Dermis blood vessel endothelial cell (primary cell): ENCODE measurements at places on chromosomes 5 and 9.

DNA sequence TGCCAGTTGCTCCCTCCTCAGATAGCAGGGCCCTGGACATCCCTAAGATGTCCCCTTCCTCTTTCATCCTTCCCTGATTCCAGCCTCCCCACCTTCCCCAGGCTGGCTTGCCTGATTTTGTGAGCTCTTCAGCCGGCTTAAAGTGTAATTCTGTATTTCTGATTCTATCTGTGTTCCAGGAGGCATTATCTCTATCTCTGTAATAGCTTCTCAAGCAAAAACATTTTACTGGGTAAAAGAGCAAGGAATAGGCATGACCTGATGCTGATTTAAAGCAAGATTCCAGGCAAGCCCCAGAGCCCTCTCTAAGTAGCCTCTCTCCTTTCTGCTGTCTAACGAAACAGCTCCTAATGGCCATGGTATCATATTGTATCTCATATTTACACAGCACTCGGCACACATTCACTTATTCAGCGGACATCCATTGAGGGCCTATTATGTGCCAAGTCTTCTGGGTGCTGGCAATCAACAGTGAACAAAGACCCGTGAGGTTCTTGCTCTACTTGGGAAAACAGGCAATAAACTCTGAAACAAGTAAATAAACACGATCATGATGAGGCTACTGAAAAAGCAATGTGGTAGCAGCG lies 100.9 kb upstream of the MSX2 start:
- DNase-seq: no peak

- DNase-seq: peak; percentile 72
Observed at GRCh38 chr9:121222524-121223171, 21.0 kb upstream of the RAB14 start.

DNA sequence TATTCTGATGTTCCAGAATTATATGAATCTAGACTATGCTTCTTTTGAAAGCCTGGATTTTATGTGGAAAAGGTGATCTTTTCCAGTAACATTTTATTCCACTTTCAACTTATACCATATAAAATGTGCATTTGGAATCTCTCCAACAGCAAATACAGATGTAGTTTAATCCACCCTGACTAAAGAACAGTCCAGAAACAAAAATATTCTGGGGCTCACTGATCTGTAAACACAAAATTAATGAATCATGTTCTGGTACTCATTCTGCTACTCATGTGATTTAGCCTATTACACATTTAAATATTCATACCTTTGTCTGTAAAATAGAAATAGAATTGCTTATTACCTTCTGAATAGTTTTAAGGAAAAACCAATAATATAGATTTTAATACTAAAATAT lies 125.8 kb downstream of the ARRDC3 start:
- DNase-seq: no peak

DNA sequence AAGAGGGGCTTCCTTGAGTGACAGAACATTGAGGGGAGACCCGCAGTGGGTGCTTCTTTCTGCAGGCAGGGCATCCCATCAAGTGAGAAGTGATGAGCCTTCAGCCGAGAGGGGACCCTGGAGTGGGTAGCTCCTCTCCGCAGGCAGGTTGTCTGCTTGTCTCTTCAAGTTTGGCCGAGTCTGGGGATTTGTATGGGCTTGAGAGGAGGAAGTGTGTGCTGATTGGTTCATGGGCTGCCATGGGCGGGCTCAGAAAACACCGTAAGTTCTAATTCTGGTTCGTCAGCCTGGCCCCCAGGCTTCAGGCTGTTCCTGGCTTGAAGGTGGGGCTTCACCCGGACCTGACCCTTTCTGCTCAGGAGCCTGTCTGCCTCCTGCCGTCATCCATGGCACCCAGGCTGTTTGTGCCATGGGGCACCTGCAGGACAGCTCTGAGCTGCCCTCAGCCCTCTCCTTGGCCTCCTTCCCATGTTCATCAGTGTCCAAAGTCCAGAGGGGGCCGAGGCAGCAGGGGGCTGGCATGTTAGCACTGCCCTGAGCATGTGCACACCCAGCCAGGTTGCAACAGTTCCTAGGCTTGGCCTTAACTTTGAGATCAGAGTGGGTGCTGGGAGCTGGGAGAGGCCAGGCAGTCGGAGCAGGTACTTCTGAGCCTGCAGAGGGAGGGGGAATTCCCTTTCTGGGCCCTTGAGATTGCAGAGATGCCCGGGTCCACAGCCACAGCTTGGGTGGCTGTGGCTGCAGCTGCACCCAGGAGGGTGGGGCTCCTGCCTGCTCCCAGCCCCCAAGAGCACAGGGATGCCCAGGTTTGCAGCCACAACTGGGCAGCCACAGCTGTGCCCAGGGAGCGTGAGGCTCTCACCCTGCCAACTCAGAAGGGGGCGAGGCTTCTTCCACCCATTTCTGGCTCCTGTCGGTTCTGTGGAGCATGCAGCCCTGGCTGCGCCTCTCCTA lies 13.5 kb upstream of the DHFR start:
- DNase-seq: no peak

- peak; percentile 50 for DNase-seq
Observed at GRCh38 chr9:97511655-97512427, 10.4 kb downstream of the TMOD1 start.

GRCh38 chr9:23290973-23291372 lies 535.1 kb downstream of the ELAVL2 start:
- DNase-seq: no peak

- DNase-seq: peak; percentile 33
Observed at GRCh38 chr5:114324282-114324681, 37.6 kb upstream of the KCNN2 start.

GRCh38 chr5:100757618-100758017 lies 145.5 kb downstream of the ST8SIA4 start:
- DNase-seq: no peak

DNA sequence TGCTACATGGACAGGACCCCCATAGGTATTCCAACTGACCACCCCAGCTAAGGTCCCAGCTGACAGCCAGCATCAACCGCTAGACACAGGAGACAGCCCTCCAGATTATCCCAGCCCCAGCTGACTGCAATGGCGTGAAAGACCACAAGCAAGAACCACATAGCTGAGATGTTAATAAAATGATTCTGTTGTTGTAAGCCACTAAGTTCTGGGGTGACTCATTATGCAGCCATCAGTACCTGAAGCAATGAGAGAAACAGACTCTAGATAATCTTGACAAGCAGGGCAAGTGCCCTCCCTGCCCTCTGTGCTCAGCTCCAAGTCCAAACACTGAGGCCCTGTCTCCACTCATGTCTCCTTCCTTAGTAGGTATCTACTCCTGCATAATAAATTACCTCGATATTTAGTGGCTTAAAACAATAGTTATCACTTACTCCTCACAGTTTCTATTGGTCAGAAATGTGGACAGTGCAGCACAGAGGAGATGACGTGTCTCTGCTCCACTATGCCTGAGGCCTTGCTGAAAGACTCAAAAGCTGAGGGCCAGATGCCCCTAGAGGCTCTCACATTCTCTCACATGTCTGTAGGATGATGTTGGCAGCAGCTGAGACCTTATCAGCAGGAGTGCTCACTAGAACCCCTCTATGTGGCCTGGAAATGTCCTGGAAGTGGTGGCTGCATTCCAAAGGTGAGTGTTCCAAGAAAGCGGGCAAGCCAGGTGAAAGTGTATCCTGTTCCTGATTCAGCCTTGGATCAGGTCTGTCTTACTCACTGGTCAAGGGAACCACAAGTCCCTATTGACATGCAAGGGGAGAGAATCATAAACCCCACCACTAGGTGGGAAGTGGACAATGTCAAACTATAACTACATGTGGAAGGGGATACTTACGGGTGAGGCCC lies 2.5 kb downstream of the MGAT1 start:
- DNase-seq: peak; percentile 57

- DNase-seq: no peak
Observed at GRCh38 chr9:33437898-33438297, 9.5 kb downstream of the AQP3 start.

DNA sequence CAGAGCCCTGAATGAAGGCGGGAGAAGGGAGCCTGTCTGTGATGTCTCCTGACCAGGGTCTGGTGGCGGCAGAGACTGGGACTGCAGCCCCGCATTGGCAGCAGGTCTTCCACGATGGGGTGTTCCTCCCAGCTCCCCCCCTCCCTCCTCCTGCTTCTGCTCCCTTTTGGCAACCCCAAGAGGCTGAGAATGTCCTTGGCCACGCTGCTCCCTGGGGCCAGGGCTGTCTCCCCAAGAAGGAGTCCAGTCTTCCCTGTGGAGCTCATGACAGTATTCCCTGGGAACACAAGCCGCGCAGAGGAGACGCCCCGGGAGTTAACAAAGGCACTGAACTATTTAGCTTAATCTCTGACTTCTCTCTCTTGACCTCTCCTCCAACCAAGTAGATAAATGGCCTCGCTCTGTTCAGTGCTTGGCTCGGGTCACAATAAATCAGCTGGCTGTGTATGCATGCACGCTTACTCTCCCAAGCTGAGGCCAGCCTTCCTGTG lies 84.0 kb upstream of the NEURL1B start:
- no peak for DNase-seq
